Fibroblast of skin of right biceps (primary cell): ENCODE measurements at places on chromosomes 4 and X.

GRCh38 chr4:39502019-39502663, 25.1 kb downstream of the UGDH start:
- DNase-seq = peak; percentile 92

DNA sequence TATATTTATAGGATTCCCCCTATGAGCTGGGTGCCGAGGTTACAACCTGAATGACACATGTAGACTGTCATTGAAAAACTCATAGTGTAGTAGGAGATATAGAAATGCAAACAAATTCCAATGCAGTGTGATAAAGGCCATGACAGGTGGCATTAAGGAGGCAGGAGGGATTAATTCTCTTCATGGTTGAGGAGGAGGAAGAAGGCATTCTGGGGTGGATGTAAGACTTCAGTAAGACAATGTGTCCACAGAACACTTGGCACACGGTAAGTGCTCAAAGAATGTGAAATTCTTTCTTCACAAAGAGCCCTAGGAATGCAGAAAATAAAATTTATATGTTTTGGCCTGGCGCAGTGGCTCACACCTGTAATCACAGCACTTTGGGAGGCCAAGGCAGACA, 136.5 kb downstream of the RBM47 start:
- no peak for DNase-seq

- no peak for DNase-seq
These were observed 5.9 kb downstream of the THAP9 start for GRCh38 chr4:82906469-82906868.

GRCh38 chr4:6277139-6277802, 7.6 kb downstream of the WFS1 start:
- DNase-seq = no peak

- DNase-seq = no peak
These were observed 133.0 kb upstream of the HTR2C start for GRCh38 chrX:114450911-114451310.

DNA sequence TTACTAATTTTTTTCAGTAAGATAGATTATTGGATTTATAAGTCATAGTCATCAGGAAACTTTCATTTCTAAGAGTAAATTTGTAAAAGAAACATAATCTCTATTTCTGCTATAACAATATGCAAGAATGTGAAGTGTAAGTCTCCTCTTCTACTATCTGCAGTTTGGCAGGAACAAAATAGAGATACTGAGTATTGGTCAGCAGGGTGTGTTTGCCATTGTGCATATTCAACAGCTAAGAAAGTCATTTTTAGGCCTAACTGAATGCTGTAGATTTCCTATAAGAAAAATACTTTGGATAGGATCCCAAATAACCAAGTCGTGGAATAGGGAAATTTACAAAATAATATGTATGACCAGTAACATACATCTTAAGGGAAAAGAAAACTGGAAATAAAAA, 253.3 kb upstream of the EPHA5 start:
- no peak for DNase-seq

GRCh38 chr4:121648516-121648915, 48.3 kb downstream of the ANXA5 start:
- peak; percentile 73 for DNase-seq

GRCh38 chr4:77076889-77077635, 1.3 kb upstream of the CCNI start:
- DNase-seq = no peak

- no peak for DNase-seq
These were observed 49.6 kb upstream of the ATXN3L start for GRCh38 chrX:13369256-13370030.

GRCh38 chr4:11367371-11367770, 61.3 kb downstream of the HS3ST1 start:
- peak; percentile 6 for DNase-seq

DNA sequence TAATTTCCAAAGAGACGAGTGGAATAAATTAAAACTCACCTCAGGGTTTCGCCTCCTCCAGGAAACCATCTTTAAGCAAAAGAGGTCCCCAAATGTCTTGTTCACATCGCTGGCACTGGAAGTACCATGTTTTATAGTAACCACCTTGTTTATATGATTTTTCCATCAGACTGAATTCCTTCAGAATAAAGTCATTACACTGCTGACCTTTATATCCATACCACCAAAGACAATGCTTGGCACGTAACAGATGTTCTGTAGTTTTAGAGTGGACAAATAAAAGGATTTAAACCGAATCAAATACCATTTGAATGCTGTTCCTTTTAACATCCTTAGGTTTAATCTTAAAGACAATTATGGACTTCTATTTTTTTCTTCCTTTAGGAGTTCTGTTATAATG, 4.7 kb downstream of the NUDT6 start:
- no peak for DNase-seq

DNA sequence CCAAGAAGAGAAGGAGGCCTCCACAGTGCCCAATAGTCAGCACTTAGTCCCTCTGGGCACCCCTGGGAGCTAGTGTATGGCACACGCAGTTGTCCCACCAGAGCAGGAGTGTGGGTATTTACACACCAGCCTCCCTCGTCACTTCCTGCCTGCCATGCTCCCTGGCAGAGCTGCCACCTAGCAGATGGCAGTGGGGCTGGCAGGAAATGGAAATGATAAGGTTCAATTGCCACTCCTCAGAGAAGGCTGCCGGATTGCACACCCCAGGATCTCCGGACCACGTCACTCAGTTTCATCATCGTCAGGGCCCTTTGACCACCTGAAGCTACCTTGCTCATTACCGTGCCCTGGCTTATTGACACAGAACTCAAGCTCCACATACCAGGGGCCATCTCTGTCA, 173.3 kb upstream of the PSAPL1 start:
- no peak for DNase-seq

DNA sequence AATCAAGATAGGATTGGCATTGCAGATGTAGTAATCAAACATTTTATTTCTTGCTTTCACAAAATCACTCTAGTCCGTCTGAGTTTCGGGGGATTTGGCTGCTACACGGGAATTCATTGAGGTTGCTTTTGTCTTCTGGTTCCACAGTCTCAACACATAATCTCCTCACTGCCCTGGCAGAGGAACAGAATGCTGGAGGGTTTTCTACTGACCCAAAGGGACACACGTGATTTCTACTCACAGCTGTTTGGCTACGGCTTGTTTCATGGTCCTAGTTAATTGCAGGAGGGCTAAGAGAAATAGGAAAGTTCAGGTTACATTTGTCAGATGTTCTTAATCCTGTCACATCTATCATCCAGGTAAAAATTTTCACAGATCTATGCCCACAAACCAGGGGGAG, 1811.6 kb downstream of the ARAP2 start:
- no peak for DNase-seq

DNA sequence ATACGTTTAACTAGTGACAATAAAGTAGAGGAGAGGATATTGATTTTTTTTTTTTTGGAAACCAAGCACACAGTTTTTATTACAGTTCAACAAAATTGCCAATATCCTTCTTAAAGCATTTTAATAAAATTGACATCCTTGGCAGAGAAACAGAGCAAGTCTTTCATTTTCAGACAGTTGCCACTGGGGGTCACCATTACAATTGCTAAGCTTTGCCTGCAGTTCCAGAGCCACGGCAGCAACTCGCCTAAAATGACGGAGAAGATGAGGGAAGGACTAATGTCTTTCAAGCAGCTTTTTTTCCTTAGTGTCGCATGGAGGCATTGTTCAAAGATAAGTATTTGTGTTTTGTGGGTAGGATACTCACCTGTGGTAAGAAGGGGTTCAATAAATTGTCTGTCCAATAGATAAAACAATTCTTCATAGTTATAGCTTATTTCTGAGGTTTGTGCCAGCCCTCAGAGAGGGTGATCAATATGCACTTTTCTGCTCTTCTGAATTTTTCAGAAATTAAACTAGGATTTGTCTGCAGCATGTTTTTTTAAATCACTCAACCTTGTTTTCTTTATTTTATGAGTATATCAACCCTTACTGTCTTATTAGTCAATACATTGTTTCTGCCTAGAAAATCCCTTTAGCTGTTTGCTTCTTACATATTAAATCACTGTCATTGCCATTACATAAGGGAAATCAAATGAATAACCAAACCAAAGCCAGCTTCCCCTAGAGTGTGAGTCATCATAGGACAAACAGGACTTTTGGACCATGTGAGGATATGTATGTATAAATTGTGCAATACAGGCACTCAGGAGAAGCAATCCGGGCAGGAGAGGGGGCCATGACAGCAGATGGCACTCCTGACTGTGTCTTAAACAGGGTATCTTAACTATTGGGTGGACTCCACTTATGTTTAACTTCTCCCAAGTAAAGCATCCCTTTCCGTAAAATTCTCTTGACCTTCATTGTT, 508.1 kb upstream of the ARX start:
- peak; percentile 57 for DNase-seq

DNA sequence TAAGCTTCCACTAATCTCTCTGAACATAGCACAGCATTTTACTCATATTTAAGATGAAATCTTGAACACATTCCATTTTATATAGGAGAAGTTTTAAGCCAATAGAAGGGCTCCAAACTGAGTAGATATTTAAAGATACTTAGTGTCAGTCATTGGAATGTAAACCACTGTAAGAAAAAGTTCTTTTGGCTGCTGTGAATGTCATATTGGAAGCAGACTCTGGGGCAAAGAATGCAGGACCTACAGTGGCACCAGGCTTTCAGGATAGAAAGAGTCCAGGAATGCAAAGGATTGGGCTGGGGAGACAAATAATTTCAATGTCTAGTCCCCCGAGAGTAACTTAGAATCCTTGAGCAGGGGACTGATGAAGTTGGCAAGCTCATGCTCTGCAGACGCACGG, 1047.7 kb downstream of the STIM2 start:
- DNase-seq = peak; percentile 63
